Brain (organoid and tissue), 16 donors: ENCODE measurements at places on chromosomes 5 and 9.
A peak's percentile ranks its signal among the peaks of the same experiment; 100 is the strongest.

GRCh38 chr9:134100040-134100439 is 32.2 kb upstream of the BRD3 start:
- no peak for DNase-seq

GRCh38 chr5:146947181-146947941 is 68.8 kb upstream of the PPP2R2B start:
- DNase-seq = peak; percentile 37

- DNase-seq = peak; percentile 9
Measured at GRCh38 chr9:109118808-109119438, 824 bp downstream of the TMEM245 start.

- DNase-seq = no peak
Measured at GRCh38 chr5:131436081-131436480, 172.2 kb downstream of the CDC42SE2 start.

GRCh38 chr5:54678737-54679136 is 161.2 kb downstream of the SNX18 start:
- DNase-seq = no peak

DNA sequence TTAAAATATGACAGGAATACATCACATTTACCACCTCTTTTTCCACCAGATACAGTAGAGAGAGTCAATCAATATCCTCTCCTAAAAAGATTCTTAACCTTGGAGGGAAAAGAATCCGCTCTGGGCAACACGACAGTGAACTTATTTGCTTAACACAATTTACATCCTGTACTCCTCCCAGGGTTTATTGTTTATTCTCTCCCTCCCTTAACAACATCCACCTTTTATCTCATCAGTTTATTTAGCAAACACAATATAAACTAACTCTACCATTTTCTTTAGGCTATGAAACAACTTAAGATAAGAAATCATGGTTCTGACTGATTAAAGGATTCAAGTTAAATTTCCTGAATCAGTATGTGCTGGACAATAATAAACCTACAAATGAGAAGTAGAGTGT is 50.9 kb downstream of the CERT1 start:
- no peak for DNase-seq

- DNase-seq = no peak
Measured at GRCh38 chr5:150244209-150244608, 45.4 kb downstream of the CAMK2A start.

GRCh38 chr5:166637295-166637694 is 1654.2 kb upstream of the WWC1 start:
- no peak for DNase-seq

DNA sequence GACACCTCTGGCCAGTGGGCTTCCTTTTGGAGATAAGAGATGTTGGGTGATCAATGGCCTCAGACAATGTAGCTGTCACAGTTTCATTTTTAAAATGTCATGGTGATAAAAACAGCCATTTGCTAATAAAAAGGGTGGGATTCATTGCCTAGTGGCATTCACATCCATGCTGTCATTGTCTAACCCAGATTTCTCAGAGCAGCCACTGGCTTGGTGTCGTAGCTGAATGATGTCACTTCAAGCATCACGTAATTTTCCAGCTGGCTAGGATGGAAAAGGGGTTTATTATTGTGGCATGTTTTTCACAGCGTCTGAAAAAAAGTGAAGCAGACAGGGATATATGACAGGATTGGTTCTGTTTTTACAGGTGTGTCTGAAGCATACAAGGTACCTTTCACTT is 184.7 kb downstream of the AOPEP start:
- DNase-seq = peak; percentile 38

DNA sequence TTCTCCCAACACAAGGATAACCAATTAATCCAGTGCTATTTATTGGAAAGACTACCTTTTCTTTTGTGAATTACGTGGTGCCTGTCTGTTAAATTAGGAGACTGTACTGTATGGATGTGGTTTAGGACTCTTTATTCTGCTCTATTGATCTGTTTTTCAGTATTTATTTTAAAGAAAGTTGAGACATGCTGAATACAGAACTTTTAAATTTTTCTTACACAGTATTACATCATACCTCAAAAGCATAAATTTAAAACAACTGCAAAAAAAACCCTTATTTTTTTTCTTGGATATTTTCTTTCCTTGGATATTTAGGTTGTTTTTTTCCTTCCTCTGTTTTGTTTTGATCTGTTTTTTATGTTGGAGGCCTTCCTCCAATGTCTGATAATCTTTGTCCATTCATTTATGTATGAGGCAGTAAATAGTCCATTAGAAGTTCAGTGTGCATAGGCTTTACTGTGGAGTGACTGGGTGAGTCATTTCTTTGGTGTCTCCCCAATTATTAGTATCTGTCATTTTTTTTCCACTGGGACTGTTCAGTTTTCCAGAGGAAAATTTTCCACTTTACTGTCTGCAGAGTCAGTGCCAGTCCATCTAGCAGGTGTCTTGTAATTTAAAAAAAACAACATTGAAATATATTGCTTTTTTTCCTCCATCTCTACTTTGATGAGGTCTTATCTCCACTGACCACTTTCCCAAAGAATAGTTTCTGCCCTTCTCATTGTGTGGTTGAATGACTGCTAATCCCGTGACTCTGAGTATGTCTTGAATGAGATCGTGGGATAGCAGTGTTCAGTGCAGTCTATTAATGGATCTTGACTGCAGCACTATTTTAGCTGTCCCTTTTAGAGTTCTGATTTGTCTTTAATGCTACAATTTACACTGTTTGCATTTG is 15.2 kb downstream of the CYSTM1 start:
- DNase-seq = no peak

DNA sequence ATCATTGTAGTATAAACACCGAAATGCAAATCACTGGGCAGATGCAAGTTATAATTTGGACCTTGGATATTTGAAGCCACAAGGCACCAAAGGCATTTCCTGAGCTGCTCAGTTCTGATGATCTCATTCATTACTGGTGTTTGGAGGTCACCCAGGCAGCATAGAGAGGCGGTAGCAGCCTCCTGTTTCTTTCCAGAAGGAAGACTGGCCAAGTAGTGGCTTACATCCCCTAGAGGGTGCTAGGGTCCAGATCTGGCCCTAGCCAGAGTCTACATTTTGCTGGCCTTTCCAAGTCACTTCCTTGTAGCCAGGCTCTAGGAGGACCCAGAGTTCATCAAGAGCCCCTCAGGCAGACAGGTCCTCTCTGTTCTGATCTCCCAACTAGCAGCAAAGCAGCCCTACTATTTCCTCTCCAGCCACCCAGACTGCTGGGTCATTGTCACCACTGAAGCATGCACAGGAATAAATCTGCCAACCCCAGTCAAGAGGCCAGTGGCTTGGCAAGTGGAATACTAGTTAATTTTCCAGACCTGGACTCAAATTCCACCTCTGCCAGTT is 33.4 kb upstream of the TTC1 start:
- DNase-seq = no peak

DNA sequence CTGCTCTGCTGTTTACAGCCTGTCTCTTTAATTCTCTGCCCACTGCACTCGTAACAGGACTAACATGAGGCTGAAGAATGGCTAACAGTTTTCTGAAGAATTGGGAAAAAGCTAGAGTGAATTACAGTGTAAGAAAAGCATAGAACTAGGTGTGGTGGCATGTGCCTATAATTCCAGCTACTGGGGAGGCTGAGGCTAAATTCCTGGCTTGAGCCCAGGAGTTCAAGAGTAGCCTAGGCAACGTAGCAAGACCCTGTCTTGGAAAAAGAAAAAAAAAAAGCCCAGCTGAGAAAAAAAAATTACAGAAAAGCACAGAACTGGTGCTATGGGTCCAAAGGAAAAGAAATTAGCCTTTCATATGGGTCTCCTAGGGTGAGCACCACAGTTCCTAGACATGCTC is 13.9 kb upstream of the UHRF2 start:
- peak; percentile 24 for DNase-seq
